Central memory CD4-positive, alpha-beta T cell (primary cell): ENCODE measurements at places on chromosomes 16 and 17.

GRCh38 chr17:27554911-27555310, 76.1 kb upstream of the LGALS9 start:
- no peak for DNase-seq

- DNase-seq: no peak
Measured at GRCh38 chr17:40980117-40980516, 4.0 kb downstream of the KRT40 start.

- DNase-seq: no peak
Measured at GRCh38 chr16:66245072-66245471, 121.4 kb upstream of the CDH5 start.

DNA sequence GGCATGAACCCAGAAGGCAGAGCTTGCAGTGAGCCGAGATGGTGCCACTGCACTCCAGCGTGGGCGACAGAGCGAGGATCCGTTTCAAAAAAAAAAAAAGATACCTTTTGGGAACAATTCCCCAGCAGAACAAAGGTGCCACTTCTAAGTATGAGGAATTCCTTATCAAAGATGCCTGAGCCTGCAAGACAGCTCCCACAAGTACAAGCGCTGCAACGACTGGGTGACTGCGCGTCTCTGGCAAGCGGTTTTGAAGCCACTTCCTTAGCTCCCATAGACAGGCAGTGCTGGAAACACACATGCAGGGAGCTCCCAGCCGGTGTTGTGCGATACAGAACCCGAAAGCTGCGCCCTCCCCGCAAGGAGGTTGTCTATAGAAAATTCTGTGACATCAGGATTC, 60.5 kb downstream of the ADCY9 start:
- DNase-seq: no peak

- DNase-seq: no peak
Measured at GRCh38 chr17:81844327-81844851, 9.5 kb upstream of the PPP1R27 start.

GRCh38 chr16:66515596-66516508, 34.1 kb downstream of the TK2 start:
- DNase-seq: no peak

DNA sequence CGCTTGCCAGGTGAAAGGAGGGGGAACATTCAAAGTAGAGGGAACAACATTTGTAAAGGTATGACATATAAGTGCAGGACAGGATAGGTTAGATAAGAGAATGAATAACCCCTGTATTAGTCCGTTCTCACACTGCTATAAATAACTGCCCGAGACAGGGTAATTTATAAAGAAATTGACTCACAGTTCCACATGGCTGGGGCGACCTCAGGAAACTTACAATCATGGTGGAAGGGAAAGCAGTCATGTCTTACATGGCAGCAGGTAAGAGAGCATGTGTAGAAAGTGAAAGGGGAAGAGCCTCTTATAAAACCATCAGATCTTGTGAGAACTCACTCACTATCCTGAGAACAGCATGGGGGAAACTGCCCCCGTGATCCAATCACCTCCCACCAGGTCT, 223.8 kb downstream of the SOX9 start:
- DNase-seq: no peak

DNA sequence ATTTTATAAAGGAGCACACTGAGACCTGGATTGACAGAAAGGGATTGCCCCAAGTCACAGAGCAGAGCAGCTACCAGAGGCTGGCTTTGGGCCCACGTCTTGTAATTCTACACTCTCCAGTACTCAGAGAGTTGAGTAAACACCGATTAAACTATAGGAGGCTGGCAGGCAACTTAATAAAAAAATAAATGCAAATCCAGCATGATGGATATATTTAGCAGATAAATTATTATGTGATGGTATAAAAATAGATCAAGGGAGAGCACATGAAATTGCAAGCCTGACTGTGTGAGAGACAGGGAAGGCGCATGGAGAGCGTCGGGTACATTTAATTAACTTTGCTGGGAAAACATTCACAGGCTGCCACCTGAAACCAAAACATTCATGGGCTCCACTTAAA, 87.7 kb upstream of the CCL2 start:
- no peak for DNase-seq

- DNase-seq: no peak
Measured at GRCh38 chr17:2924211-2924610, 128.0 kb downstream of the RAP1GAP2 start.
